Hindlimb muscle (tissue), 1 donor: ENCODE measurements at places on chromosomes 6 and 20.

GRCh38 chr20:1500496-1500895 is 9.3 kb upstream of the SIRPB2 start:
- no peak for DNase-seq

- no peak for DNase-seq
Observed at GRCh38 chr20:13101706-13102105, 92.9 kb downstream of the SPTLC3 start.

GRCh38 chr6:111409430-111409829 is 73.6 kb downstream of the REV3L start:
- no peak for DNase-seq

GRCh38 chr20:62060631-62061541 is 4.8 kb downstream of the TAF4 start:
- DNase-seq, result no peak

- DNase-seq, result no peak
Observed at GRCh38 chr6:41545247-41545702, 906 bp upstream of the FOXP4 start.

DNA sequence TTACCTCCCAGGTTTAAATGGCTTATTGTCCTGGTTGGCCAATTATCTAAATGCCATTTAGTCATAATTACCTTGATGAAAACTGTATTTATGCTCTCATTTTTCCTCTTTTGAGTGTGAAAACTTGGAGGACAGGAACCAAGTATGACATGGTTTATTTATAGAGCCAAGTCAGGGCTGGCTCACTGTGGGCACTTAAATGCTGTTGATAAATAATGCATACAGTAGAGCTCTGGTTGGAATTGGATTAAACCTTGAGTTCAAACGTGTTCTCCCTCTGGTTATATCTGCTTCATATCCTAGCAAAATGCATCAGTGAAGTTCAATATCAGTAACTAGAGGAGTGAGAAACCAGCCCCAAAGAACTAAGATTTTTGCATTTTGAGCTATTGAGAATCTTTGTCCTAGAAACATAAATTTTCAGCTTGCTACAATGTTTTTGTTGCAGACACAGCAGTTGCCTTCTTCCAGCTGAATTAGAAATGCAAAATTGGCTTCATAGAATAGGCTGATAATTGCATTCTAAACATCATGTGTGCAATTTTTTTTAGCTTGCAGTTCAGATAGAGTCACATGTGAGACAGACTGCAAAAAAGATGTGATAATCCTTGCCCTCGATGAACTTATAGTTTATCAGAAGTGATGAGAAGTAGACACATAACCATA is 255.8 kb downstream of the BTBD3 start:
- DNase-seq, result no peak

GRCh38 chr6:162467679-162468078 is 259.9 kb downstream of the PRKN start:
- DNase-seq, result no peak

- DNase-seq, result no peak
Observed at GRCh38 chr20:58494923-58495622, 20.1 kb downstream of the APCDD1L start.

DNA sequence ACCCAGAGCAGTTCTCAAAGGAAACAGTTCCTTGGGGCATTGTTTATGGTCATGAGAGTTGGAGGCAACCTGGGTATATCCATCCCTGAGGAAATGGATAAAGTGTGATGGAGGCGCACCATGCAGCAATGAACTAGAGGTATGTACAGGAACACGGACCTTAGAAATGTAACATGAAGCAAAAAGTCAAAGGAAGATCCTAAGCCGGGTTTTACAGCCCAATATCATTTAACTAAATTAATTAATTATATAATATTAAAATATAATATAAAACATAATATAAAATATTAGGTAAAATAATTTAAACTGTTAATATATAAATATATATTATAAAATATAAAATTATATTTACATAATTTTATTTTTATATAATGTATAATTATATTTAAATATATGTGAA is 44.1 kb upstream of the RNF8 start:
- no peak for DNase-seq

DNA sequence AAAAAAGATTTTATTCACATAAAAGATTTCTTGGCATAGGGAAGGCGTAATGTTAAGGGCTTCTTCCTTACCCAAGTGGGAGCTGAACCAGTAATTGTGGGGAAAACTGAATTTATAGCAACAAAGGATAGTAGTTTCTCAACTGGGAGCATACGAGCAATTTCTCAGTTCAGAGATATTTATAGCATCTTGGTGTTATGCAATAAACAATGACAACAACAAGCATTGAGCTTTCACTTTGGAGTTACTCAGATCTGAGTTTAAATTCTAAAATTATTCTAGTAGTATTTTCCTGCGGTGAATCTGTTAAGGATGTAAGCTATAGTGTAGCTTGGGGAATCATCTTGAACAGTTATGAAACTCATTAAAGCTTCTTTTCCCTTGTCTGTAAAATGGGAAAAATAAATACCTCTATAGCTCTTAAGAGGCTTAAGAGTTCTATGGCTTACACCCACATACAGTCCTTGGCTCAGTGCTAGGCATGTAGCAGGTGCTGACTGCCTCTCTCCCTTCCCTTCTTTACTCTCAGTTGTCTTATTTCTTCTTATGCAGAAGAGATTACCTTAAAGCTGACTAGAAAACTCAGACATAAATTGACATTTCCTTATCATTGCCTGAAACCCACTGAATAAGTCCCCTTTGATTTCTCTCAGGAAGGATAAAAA is 58.8 kb downstream of the SAMD5 start:
- no peak for DNase-seq

GRCh38 chr6:43885399-43886066 is 115.5 kb downstream of the VEGFA start:
- DNase-seq, result no peak

DNA sequence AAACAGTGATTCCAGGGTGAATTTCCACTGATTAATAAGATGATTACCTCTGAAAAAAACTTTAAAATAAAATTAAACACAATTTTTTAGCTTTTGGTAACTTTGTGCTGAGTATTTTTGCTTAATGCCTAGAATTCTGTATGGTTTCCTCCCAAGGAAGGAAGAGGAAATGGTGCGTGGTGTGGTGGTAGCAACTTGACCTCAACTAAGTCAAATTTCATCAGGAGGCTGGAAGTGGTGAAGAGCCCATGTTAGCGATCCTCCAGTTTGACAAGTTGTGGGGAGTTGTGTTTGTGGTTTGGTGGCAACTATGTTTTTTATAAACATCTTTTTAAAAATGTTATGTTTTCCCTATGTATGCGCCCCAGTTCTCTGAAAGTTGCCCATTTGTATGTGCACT is 5.0 kb upstream of the RTF2 start:
- DNase-seq, result no peak

DNA sequence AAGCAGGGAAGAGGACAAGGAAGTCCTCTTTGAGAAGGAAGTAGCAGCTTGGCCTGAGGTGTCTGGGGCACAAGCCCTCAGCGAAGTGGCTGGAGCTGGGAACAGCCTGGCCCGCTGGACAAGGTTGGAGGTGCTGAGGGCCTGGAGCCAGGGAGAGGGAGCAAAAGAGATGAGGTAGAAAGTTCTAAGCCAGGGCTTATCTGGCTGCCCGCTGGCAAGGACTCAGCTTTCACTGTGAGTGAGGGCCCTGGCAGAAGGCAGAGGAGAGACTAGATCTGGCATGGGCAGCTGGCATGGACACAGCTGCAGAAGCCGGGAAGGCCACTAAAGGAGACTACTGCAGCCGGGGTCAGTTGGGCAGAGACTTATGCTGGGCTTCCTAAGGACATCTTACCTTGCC is 21.8 kb upstream of the PCMTD2 start:
- DNase-seq, result no peak

GRCh38 chr6:2865694-2866151 is 24.1 kb upstream of the SERPINB1 start:
- no peak for DNase-seq

- no peak for DNase-seq
Observed at GRCh38 chr6:17983730-17984129, 3.7 kb downstream of the KIF13A start.

- DNase-seq, result no peak
Observed at GRCh38 chr6:45154679-45155078, 173.5 kb upstream of the RUNX2 start.

DNA sequence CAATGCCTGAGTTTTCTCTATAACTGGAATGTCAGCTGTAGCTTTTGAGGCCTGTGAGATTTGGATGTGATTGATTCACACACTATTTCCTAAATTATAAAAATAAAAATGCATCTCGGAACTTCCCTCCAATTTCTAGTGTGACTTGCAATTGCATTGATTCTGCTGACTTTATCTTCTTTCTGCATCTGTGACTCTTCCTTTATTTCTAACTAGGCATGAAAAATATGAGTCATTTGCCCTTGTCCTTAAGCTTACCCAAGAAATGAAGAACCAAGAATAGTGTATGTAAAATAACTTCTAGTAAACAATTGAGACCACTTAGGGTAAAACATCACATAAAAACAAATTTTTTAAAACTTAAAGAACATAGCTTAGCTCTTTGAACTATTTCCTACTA is 12.9 kb downstream of the OR2J2 start:
- DNase-seq, result no peak

GRCh38 chr6:27809939-27810767 is 102.0 kb downstream of the OR2B2 start:
- peak; percentile 94 for DNase-seq

- no peak for DNase-seq
Observed at GRCh38 chr20:59688999-59689398, 84.7 kb downstream of the PHACTR3 start.

DNA sequence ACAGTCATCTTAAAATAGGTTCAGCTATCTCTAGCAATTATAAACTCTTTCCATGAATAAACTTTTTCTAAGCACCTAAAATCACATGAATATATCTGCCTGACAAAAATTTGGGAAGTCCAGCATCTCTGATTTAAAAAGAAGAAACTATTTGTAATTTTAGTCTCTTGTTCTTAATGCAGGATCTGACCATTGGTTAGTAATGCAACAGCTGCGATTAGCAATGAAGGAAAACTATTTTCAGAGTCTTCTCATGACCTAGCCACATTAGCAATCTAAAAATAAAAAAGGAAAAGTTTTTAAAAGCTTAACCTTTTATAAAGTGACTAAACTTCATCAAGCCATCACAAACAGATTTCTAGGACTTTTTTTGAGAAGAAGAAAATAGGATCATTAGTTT is 97.5 kb downstream of the PTPRK start:
- DNase-seq, result no peak

GRCh38 chr6:11699576-11699975 is 79.0 kb downstream of the ADTRP start:
- no peak for DNase-seq

DNA sequence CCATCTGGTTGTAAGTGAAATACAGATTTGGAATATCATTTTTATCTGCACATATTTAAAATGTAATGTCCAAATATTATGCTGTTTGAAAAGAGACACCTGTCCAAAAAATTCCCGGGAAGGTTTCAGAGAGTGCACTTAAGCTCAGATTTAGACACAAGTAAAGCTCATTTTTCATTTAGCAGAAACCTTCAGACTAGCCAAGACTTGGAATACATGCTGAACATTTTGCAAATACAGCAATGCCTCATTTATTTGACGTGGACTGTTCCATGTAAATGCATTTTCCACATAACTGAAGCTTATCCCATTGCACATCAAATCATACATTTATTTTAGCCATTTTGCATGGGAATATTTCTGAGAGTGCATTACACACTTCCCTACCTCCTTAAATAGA is 280.7 kb downstream of the ZNF217 start:
- DNase-seq, result peak; percentile 23

DNA sequence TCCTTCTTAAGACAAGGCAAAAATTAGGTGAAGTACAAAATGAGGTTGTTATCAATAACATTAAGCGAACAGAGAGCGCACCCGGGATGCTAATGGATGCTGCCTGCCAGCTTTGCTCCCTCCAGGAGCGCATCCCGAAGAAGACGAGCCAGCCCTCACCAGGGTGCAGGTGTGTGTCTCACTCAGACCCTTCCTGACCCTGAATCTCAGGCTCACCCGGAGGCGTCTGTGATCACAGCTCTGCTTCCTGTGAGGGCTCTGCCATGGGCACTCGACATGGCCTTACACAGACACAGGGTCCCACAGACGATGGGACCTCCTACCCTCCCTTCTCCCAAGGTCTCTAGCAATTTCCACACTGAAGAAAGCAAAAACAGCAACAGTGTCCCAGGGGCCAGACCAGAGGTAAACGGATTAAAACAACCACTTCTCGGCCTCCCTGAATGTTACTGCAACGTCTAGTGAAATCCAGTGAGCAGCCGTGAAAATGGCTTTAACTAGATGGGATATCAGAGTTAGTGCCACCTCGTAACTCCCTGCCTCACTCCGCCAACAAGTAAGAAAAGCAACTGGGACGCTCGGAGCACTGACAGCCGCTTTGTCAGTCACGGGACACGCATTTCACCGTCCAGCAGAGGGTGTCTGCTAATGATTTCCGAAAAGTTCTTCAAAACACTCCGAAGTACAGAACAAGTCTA is 11.7 kb downstream of the ZBTB46 start:
- DNase-seq, result no peak

GRCh38 chr6:148325316-148326068 is 17.1 kb upstream of the SASH1 start:
- no peak for DNase-seq

- DNase-seq, result no peak
Observed at GRCh38 chr20:36399147-36399968, 93.2 kb downstream of the DLGAP4 start.

GRCh38 chr6:11989386-11989785 is 22.7 kb upstream of the HIVEP1 start:
- DNase-seq, result no peak
